ENCODE measurements at places on chromosomes 1 and 21.
A peak's percentile ranks its signal among the peaks of the same experiment; 100 is the strongest.

- no peak for DNase-seq
Measured at GRCh38 chr1:168468822-168469221, 75.0 kb downstream of the XCL2 start.

DNA sequence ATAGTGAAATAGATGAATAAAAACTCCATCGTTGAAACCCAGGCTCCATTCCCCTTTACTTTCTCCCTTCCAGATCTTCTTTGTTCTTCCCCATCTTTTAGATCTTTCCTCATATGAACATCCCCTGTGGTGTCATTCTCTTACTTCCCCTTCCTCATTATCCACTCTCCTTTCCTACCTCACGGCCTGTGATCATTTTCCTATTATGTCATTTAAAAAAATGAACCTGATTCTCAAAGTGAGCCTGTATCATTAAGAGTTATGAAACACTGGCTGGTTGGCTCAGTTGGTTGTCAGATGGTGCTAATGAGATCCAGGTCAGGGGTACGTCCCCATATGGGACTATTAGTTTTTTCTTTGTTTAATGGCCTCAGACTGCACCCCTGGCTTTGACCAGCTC is 38.3 kb downstream of the TCEANC2 start:
- no peak for DNase-seq

DNA sequence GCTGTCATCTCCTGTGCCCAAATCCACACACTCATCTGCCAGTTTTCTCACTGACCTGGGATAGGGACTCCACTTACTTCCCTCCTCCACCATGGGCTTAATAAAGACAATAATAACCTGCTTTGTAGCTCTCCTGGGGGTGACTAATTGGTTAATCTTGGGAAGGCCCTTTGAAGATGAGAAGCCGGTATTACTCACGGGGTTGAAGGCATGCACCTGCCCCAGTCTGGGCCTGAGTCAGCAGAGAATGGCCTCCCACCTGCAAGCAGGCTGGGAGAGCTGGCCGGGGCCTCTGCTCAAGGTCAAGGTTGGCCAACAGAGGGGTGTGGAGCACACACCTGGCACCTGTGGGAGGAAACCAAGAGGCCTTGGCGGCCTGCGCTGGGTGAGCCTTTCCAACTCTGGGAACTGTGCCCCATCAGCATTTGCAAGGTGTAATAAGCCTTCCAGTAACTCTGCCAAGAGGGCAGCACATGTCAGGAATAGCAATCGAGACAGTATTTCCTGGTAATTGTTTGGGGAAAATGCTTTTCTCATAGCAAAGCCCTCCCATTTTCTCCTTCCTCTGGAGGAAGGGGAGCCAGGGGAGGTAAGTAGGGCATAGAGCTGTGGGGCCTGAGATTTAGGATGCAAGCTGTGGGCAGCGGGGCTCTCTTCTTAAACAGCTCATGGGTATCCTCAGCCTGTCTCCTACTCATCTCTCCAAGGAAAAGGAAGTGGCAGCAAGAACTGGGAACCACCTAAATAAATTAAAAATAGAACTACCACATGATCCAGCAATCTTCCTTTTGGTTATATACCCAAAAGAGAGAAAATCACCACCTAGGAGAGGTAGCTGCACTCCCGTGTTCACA is 49.0 kb downstream of the TOMM20 start:
- DNase-seq: peak; percentile 27

DNA sequence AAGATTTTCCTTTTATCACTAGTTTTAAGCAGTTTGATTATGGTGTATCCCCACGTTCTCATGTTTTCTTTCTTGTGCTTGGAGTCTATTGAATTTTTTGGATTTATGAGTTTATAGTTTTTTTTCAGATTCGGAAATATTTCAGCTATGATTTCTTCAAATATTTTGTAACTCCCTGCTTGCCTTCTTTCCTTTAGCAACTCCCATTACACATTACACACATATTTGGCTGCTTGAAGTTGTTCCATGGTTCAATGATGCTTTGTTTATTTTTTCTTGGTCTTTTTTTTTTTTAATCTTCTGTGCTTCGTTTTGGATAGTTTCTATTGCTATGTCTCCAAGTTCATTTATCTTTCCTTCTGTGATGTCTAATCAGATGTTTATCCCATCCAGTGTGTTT is 48.5 kb upstream of the WARS2 start:
- DNase-seq: no peak

GRCh38 chr1:154154053-154154452 is 820 bp downstream of the NUP210L start:
- DNase-seq: no peak

GRCh38 chr1:26744075-26744959 is 43.4 kb upstream of the PIGV start:
- DNase-seq: peak; percentile 76

DNA sequence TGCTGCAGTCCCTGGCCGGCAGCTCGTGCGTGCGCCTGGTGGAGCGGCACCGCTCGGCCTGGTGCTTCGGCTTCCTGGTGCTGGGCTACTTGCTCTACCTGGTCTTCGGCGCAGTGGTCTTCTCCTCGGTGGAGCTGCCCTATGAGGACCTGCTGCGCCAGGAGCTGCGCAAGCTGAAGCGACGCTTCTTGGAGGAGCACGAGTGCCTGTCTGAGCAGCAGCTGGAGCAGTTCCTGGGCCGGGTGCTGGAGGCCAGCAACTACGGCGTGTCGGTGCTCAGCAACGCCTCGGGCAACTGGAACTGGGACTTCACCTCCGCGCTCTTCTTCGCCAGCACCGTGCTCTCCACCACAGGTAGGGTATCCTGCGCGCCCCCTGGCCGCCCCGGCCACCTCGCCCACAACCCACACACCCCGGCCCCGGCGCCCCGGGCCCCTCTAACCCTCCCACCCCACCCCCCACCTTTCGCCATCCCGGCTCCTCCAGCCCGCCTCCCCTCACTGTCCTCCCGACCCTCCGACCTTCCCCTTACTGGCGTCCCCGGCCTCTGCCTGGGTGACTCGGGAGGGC is 352 bp downstream of the KCNK1 start:
- no peak for DNase-seq

GRCh38 chr1:214660900-214661299 is 57.9 kb downstream of the CENPF start:
- DNase-seq: no peak

DNA sequence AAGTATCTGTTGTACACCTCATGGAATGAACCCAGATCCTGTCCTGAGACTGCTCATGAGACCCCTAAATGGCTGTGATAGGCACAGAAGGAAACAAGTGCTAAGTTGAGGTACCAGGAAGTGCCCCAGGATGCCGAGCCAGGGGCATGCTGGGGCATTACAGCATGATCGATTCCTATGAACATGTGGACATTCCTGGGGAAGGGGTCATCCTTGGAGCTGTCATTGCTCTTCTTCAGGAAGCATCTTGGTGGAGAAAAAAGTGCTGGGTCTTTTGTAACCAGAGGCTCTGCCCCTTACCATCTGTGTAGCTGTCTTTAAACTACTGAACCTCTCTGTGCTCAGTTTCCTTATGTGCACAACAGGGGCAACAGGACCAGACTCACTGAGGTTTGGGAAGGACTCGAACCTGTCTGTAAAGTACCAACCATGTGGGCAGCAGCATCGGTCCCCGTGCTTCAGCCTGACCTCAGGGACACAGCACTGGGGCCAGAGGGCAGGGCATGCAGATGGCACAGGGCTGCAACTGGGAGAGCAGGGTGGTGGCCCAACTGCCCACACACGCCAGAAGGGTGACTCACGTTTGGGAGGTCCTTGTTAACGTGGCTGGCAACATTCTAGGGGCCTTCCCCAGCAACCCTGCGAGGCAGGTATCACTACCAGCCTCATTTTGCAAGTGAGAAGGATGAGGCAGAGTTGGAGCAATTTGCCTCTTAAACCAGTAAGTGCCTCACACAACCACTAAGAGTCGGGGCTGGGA is 142.3 kb upstream of the EDN2 start:
- DNase-seq: no peak

DNA sequence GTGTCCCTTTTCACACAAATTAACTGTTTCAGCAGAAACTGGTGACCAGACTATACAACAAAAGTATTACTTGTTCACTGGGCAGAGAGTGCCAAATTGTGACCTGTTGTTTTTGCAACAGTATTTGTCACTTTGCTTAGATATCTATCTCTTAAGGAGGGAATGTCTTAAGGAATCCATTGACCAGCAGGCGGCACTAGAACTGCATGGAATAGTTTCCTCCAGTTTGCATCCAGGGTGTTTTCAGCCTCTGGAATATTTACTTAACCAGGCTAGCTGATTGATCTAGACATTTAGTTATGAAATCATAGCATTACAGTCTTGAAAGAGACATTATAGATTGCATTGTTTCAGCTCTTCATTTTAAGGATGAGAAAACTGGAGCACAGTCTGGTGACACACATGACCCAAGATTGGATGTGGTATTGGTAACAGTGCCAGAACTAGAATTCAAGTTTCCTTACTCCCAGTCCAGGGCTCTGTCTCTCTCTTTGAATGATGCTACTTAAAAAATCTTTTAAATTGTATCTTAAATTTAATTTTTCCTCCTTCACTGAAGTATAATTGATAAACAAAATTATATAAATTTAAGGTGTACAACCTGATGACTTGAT is 16.9 kb downstream of the RPTN start:
- DNase-seq: peak; percentile 80

GRCh38 chr1:101455166-101455565 is 218.3 kb downstream of the S1PR1 start:
- DNase-seq: no peak

GRCh38 chr1:44620072-44620471 is 54.2 kb downstream of the TMEM53 start:
- DNase-seq: no peak

DNA sequence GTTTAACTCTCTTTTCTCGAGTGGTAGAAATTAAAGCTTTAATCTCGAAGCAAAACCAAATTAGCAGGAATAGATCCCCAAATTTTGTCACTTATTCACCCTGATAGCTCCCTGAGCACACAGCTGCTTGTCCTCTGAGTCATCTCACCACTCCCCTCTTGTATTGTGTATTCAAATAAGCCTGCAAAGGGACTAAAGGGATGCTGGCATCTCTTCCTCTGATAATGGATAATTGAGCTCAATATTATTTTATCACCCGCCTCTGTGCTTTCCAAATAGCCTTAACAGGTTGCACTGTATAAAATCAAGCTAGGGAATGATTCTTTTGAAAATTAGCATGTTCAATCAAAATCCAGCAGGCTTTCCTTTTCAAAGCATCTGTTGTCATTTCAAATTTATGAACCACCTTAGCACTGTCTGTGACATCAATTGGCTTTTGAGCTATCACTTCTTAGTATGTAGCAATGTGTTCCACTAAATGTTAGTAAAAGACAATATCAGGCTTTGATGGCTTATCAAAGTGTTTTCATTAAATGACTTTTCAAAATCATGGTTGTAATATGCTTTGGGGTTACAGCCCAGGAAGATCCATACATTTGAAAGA is 561.6 kb downstream of the PLA2G4A start:
- DNase-seq: peak; percentile 11

GRCh38 chr1:31548534-31548906 is 27.8 kb upstream of the TINAGL1 start:
- no peak for DNase-seq

- no peak for DNase-seq
Measured at GRCh38 chr1:108639899-108640560, 20.9 kb downstream of the HENMT1 start.

DNA sequence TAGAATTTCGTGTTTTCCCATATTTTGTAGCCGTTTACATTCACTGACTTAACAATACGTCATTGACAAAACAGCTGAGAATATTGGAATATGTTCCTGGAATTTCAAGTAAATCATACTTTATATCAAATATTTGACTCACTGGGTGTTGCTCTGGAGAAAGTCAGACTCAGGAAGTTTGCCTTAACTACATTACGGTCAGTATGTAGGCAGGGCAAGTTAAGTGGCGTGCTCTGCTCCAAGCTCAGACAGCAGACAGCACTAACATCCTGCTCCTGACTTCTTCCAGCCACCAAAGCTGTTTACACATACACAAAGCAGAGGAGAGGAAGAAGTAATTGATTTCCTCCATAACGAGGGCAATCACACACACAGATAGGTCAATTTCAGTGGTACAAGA is 414.6 kb downstream of the LRRIQ3 start:
- DNase-seq: no peak

DNA sequence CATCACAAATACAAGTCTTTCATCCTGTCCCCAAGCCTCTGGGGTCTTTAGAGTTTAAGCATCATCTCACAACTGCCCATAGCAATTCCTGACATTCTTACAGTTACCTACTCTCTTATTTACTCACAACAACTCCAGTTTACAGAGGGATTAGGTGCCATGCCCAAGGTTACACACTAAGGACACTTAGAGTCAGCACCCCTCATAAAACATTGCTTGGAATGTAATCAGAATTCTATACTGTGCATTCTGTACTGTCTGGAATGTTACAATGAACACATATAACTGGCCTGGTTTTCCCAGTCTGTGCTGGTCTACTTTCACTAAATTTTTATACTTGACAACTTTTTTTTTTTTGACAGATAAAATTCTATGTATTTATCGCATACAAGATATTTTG is 14.5 kb upstream of the RBM15 start:
- DNase-seq: no peak

- DNase-seq: no peak
Measured at GRCh38 chr21:17828223-17828622, 9.1 kb upstream of the C21orf91 start.

GRCh38 chr1:63782982-63783381 is 9.2 kb downstream of the ROR1 start:
- no peak for DNase-seq

- no peak for DNase-seq
Measured at GRCh38 chr1:245546875-245547274, 392.1 kb downstream of the KIF26B start.

DNA sequence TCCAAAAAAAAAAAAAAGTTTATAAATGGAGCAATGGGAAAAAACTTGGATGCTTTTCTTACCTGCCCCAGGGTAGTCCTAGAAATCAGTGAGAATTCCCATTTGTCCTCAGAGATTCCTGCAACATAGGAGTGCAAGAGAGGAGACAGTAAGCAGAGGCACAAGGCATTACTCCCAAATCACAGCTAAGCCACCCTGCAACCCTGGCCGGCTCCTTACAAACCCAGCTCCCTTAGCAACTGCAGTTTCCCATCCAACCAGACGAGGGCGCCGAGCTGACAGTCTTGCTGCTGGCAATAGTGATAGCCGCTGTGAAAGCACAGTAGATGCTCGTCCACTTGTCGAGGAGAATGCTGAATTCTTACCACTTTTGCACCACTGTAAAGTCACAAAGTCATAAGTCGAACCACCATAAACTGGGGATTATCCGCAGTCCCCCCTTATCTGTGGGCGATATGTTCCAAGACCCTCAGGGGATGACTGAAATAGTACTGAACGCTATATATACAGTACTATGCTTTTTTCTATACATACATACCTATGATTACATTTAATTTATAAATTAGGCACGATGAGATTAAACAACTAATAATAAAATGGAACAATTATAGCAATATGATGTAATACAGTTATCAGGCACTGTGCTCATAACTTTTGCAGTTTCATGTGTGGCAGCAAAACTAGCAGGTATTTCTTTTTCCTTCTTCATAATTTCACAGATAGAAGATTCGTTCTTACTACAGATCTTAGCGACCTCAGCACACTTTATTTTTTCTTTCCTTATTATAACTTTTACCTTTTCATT is 6.0 kb upstream of the PITHD1 start:
- peak; percentile 65 for DNase-seq

GRCh38 chr1:230140221-230141020 is 73.4 kb downstream of the GALNT2 start:
- DNase-seq: no peak

GRCh38 chr1:203601716-203602309 is 24.8 kb upstream of the ATP2B4 start:
- no peak for DNase-seq

- DNase-seq: no peak
Measured at GRCh38 chr1:225347123-225347683, 80.6 kb downstream of the LBR start.

- DNase-seq: no peak
Measured at GRCh38 chr1:177119311-177119710, 45.2 kb downstream of the ASTN1 start.

Data from SHP77 (cell line).